Stimulated activated CD4-positive, alpha-beta T cell treated with anti-CD3 and anti-CD28 coated beads, Interleukin-2, amount 100 ng/mL, for 48 hours (primary cell): ENCODE measurements at places on chromosomes 2 and 18.

DNA sequence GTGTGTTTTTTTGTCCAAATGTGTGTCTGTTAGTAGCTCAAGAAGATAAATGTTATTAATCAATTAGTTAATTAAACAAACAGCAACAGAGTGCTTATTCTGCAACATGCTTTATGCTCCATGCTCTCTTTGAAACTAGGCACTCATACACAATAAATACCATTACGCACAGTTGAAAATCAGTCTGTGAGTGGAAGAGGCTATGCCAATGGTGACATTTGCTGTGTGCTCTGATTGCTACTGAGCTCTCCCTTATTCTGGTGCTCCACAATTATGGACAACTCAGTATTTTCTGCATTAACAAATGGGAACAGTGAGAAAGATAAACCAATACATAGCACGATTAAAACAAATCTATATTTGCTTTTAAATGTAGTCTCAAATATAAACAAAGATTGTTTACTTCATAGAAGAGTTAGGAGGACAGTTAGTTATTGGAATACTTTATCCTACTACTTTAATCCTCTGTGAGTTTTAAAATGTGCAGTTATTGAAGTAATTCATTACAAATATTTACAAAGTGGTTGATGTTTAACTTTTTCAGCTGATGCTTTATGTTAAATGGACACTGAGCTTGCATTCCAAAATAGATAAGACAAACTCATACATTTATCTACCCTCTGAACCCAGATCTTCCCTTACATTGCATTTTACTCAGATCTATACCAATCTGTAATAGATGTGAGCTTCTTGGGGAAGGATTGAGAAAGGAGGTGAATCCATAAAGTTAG, 55.3 kb downstream of the NXPH2 start:
- no peak for DNase-seq

GRCh38 chr18:42289526-42289925, 334.5 kb downstream of the PIK3C3 start:
- DNase-seq = no peak

- peak; percentile 48 for DNase-seq
These were observed 7.7 kb downstream of the LPIN1 start for GRCh38 chr2:11753886-11754699.

DNA sequence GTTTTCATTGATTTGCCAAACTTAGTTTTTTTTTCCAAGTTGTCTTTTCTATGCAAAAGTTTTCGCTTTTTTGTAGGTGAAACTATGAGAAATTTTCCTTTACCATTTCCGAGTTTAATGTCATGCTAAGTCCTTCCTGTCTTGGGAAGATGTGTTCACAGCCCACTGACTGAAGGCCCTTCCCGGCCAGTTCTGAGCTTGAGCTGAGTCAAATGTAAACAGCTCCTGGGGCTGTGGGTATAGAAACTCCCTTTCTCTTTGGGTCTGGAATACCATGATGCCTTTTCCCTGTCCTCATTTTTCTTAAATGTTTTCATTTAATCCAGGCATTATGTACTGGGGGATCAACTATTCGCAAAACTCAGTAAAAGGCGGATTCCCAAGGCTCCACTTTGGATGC, 69.8 kb upstream of the IL1R1 start:
- DNase-seq = no peak

DNA sequence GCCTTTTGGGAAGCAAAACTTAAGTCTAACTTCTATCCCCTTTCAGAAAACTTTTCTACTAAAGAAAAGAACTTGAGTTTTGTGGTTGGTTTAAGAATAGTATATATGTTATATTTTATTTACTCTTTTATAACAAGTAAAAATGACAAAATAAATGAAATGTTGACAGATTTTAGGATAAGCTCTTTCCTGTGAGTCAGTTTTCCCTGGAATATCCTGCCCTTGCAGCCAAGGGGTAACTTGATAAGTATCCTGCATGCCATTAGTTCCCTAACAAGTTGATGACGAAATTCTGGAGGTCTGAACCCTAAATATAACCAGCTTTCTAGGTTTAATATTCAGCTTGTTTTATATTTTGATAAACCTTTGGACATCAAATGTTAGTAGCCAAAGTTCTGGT, 7.3 kb upstream of the HTR2B start:
- no peak for DNase-seq

DNA sequence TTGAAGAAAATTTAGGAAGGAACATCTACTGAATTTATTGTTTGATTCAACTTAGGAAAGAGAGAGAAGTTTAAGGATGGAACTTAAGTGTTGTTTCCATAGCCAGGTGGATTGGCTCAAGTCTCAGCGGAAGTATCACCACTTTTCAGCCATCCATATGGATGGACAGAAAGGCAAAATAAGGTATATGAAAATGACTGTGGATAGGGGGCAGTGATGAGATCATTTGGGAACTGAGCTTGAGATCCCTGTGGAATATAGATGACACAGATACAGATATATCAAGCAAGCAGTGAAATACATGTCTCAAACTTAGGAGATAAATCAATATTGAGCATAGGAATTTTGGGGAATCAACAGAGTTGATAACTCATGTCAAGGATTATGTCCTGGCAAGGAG, 1462.7 kb upstream of the NXPH2 start:
- no peak for DNase-seq

DNA sequence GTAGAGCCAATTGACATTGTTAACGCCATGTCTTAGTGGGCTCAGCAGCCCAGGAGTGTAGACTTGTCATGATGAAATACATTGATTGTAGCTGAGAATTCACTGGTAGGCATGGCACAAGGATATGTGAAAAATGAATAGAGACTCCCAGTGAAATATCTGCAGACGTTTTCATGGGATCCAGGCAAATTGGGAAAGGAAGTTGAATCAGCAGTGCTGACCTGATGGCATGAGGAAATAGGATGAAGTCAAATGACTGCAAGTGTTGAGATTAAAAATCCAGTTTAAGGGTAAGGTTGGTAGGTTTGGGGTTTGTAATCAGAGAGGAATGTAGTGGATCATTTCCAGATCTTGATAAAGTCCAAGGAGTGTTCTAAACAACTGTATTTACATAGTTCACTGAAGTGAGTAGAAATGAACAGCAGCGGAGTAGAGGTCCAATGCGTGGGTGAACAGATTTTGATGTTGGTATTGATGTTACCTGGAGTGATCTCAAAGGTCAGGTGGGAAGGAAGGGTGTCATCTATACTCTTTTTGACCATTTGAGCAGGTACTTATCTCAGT, 24.6 kb downstream of the INSIG2 start:
- DNase-seq = no peak

DNA sequence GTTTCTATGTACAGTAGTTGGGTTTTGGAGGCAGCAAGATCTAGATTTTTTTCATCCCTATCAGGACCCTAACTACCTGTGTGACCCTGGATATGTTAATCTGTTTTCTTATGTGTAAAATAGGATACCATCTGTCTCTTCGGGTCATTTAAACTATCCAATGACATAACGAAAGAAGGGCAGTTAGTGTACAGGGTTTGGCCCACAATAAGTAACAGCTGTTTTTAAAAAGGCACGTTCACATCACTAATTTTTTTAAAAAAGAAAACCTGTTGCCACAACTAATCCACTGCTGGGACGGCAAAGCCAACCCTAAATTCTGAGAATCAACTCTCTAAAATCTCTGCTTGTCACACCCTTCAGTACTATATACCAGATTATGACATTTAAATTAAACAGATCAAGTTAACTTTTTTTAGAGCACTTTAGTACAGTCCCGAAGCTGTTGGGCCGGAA, 869 bp downstream of the USP40 start:
- no peak for DNase-seq

DNA sequence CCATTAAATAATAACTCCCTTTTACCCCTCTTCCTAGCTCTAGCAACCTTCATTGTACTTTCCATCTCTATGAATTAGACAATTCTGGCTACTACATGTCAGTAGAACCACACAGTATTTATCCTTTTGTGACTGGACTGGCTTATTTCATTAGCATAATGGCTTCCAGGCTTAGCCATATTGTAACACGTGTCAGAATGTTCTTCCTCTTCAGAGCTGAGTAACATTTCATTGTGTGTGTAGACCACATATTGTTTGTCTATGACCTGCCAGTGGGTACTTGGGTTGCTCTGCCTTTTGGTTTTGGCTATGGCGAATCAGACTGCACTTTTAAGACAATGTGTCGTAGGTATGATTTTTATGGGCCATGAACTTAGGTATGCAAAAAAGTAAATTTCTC, 20.9 kb downstream of the TSN start:
- DNase-seq = no peak

GRCh38 chr2:234304950-234305349, 191.9 kb downstream of the ARL4C start:
- DNase-seq = no peak

DNA sequence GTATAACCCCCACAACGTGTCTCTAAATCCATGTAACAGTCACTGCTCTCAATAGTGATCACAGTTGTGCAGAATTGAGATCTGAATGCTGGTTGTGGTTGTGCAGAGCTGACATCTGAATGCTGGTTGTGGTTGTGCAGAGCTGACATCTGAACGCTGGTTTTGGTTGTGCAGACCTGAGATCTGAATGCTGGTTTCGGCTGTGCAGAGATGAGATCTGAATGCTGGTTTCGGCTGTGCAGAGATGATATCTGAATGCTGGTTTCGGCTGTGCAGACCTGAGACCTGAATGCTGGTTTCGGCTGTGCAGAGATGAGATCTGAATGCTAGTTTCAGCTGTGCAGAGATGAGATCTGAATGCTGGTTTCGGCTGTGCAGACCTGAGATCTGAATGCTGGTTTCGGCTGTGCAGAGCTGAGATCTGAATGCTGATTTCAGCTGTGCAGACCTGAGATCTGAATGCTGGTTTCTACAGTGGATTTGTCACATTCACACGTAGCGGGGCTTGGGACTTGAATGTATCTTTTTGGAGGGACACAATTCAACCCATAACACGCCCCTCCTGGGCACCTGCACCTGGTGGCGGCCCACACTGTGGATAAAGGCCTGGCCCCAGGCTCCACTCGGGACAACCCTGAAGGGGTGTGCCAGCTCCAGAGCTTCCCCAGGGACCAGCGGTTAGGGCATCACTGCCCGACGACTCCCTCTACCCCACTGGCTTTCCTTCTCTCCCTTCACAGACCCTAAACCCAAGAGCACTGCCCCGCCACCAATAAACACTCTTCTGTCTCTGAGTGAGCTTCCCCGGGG, 51.1 kb upstream of the SLC66A3 start:
- DNase-seq = no peak

GRCh38 chr2:11058129-11058528, 97.1 kb upstream of the SLC66A3 start:
- no peak for DNase-seq

- DNase-seq = peak; percentile 43
These were observed 533 bp downstream of the CXCR4 start for GRCh38 chr2:136117391-136117841.

- DNase-seq = no peak
These were observed 3.9 kb downstream of the MAPRE2 start for GRCh38 chr18:35045121-35045520.

- DNase-seq = no peak
These were observed 114.6 kb downstream of the IKZF2 start for GRCh38 chr2:213036836-213037235.

- no peak for DNase-seq
These were observed 67.0 kb downstream of the RBMS1 start for GRCh38 chr2:160426604-160427003.

DNA sequence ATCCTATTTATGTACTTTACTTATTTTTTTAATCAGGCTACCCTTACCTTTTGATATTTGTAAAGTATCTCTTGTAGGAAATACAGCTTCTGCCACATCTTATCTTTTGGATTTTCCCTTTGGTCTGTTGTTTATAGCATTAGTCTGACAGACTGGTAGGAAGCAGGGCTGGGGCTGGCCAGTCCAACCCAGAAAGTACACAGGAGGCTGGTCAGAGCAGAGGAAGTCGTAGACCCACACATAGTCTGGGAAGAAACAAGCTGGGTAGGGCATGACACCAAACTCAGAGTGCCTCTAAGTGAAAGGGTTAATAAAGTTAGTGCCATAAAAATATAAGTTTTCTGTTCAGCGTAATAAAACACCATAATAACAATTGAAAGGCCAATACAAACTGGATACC, 51.7 kb downstream of the BOLA3 start:
- no peak for DNase-seq

DNA sequence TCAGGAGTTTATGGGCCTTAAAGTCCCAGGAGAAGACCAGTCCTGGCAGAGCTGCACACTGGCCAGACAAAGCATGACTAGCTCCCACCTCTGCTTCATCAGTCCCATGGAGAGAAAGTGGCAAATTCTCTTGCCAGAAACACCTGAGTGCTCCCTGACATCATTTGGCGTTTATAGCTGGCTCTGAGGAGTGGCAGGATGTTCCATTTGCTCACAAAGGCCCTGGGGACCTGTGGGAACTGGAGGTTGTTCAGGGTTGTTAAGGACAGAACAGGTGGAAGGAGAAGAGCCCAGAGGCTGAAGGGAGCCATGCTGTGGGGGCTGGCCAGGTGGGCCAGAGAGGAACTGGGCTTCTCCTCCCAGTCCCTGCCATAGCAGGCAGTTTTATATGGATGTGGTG, 56.1 kb downstream of the RPL37A start:
- no peak for DNase-seq

GRCh38 chr18:58886864-58887612, 22.4 kb downstream of the ZNF532 start:
- no peak for DNase-seq

- peak; percentile 16 for DNase-seq
These were observed 1.6 kb upstream of the DNER start for GRCh38 chr2:229715895-229716507.

- DNase-seq = no peak
These were observed 185.2 kb downstream of the ALPK2 start for GRCh38 chr18:58443671-58444070.

DNA sequence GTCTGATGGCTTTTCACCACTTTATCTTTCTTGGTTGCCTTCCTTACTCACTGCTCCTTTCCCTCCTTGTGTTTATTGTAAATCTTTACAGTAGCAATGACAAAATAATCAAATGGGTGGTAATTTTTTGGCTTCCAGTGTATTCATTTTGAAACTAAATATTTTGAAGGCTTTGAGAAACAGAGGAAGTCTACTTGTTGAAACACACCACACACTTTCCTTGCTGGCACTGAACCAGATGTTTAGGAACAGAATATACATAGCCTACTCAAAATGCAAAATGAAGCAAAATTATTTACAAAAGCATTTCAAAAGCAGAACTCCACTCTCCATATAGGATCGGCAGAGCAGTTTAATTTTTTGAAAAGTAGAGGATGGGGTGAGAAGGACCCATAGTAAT, 189.8 kb downstream of the LTBP1 start:
- DNase-seq = no peak

GRCh38 chr2:204860274-204860673, 315.0 kb downstream of the PARD3B start:
- DNase-seq = no peak

DNA sequence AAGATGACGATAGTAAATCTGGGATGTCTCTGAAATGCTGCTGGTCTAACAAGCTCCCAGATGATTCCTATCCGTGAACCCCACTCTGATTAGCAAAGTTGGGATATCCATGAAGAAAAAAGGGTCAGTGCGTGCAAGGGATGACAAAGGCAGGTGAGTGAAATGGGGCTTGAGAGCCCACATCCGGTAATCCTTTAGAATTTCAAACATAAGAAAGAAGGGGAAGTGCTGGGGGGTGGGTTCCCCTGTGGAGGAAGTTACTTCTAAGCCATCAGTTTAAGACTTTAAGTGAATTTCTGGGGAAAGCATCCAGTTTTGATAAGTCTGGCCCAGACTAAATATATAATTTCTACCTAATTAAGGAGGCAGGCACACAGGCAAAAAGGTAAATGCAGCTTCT, 209.5 kb downstream of the DPP10 start:
- no peak for DNase-seq

- DNase-seq = no peak
These were observed 67.1 kb downstream of the SUMO1 start for GRCh38 chr2:202171241-202171825.

- no peak for DNase-seq
These were observed 103.7 kb upstream of the PXDN start for GRCh38 chr2:1847846-1848598.

GRCh38 chr2:25268139-25268538, 73.6 kb downstream of the DNMT3A start:
- DNase-seq = no peak
